ENCODE measurements at places on chromosomes 16 and 17.

GRCh38 chr16:56115817-56116576, 75.3 kb upstream of the GNAO1 start:
- no peak for DNase-seq

DNA sequence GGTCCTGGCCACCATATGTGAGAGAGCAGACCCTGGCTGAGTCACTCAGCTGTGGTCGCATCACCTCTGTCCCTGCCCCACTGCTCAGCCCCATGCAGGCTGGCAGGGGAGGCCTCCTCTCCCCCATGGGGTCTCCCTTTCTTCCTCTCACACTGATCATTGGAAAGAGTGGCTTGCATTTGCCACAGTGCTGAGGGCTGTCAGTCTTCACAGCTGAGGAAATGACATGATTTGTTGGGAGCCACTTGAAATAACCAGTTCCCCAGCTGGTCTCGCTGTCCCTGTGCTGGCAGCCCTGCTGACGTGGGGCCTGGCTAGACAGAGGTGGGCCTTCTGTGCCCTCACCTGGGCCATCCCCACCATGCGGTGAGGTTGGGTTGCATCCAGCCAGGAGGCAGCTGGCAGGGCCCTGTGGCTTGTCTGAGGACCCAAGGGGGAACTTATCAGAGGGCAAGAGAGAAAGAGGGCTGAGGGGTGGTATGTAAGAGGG, 30.1 kb upstream of the MED9 start:
- no peak for DNase-seq

DNA sequence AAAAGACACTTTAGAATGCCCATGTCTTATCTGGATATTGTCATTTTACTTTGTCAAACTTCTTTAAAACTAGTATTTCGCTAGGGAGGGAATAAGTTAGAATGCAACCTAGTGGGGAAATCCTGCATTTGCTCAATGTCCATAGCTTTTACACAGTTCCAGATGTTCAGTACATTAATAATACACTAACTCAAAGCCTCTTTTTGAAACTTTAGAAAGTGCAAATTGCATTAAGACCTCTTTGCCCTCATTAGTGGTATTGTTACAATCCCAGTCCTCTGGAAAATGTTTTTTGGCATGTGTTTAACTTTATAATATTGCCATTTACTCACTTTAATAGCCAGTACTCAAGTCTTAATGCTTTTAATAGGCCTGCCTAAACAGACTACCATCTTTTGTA, 106.8 kb downstream of the BRIP1 start:
- DNase-seq: no peak

DNA sequence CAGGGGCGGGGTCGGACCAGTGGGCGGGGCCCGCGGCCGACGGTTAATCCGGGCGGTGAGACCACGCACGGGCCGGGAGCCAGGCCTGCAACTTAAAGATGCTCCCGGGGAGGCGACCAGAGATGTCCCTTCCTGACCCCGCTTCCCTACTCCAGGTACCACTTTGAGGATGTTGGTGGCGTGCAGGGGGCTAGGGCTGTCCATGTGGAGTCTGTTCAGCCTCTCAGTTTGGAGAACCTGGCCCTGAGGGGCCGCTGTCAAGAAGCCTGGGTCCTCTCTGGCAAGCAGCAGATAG, 580 bp downstream of the RANGRF start:
- peak; percentile 90 for DNase-seq

- DNase-seq: peak; percentile 67
Observed at GRCh38 chr16:15897834-15898254, 9.4 kb upstream of the CEP20 start.

DNA sequence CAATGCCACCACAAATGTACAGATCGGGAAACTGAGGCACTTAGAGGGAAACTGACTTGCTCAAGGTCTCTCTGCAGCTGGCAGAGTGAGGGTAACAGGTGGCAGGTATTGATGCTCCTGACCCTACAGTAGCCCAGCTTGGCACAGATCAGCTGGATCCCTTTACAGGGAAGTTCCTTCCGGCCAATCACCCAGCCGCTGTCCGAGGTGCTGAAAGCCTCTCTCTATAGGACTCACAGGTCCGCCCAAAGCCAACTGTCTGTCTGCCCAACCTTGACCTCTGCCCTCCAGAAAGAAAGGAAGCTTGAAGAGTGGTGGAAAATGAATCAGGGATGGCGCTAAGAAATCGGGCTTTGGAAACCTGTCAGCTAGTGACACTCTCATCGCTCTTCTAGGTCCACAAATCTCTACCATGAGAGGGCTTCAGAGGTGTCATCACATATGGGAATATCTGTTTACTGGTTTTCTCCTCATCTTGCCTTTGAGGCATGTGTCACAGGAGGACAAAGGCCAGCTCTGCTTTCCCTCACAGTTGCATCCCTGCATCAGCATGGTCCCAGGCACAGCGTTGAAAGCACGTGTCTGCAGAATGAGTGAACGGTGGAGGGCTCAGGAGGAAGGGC, 246.2 kb downstream of the KATNIP start:
- peak; percentile 46 for DNase-seq

- peak; percentile 82 for DNase-seq
Observed at GRCh38 chr17:78176548-78177025, 8.2 kb downstream of the SYNGR2 start.

GRCh38 chr16:76335180-76335974, 58.2 kb downstream of the CNTNAP4 start:
- no peak for DNase-seq

- peak; percentile 16 for DNase-seq
Observed at GRCh38 chr16:4032768-4033167, 83.5 kb downstream of the ADCY9 start.

- no peak for DNase-seq
Observed at GRCh38 chr17:43984521-43984920, 19.9 kb upstream of the NAGS start.

DNA sequence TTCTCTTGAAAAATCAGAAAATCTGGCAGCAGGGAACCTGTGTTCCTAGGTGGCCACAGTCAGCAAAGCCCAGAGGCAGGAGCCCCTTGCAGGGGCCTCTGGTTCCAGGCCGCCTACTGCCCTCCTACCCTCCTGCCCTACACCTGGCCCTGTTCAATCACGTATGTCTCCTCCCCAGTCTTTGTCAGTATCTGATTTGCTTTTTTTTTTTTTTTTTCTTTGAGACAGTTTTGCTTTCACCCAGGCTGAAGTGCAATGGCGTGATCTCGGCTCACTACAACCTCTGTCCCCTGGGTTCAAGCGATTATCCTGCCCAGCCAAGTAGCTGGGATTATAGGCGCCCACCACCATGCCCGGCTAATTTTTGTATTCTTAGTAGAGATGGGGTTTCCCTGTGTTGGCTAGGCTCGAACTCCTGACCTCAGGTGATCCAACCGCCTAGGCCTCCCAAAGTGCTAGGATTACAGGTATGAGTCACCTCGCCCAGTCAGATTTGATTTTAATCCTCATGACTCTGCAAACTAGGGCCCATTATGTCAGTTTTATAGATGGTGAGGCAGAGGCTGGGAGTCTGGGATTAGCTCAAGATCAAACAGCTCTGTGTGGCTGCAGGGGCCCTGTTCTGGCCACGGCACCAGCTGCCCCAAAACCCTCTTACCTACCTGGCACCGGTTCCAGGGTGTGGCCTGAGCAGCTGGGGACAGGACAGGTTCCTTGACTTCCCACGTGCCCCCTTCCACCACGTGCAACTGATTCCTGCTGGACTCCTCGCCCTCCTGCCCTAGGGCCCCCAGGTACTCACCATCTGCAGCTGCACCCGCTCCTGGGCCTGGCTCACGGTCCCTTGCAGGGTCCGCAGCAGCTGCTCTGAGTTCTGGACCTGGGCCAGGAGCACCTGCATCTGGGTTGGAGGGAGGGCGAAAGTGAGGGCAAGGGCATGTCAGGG, 14.7 kb downstream of the RABEP2 start:
- no peak for DNase-seq

DNA sequence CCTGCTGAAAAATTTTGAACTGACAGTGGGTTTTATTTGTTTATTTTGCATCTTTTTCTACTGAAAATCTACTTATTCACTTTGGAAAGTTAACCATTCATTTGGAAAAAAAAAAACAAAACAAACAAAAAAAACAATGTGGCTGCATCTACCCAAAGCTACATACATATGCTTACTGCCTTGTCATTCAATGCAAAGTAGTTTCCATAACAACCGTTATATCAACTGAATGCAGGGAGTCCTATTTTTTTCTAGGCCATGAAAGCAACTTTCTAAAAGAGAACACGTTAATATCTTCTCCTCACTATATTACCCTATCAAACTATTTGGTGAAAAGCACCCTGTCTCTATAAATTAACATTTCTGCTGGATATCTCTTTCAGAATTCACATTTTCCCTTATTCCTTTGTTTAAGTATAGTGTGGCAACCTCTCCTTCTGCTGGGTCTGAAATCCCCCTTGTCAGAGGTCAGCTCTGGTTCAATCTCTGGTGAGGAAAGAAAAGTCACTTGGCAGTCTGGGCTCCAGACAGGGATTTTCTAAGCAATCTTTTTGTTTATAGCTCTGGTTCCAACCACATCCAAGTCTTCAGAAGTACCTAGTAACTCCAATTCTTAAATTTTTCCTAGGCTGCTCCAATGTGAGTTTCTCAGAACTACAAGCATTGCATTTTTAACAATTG, 528.4 kb upstream of the TOM1L1 start:
- DNase-seq: no peak

GRCh38 chr17:13492737-13493122, 109.0 kb downstream of the HS3ST3A1 start:
- DNase-seq: no peak

- no peak for DNase-seq
Observed at GRCh38 chr17:78210111-78210510, 3.9 kb upstream of the BIRC5 start.

- no peak for DNase-seq
Observed at GRCh38 chr16:86901483-86901882, 323.1 kb downstream of the FOXL1 start.

DNA sequence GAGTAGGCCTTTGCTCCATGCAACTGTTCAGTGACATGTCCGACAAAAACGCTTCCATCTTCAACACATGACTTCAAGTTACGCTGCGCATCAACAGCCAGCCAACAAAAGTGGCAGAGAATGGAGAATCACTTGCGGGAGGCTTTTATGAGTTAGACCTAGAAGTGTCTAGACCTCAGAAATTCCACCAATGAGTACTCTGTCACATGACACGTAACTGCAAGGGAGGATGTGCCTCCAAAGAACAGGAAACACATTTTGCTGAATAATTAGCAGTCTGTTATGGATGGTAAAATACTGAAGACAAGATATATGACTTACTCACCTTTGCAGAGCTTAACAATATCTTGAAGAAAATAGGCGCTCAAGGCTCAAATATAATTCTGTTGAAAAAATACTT, 62.1 kb downstream of the MYO1D start:
- DNase-seq: no peak

- DNase-seq: no peak
Observed at GRCh38 chr17:70265471-70265870, 96.1 kb downstream of the KCNJ2 start.

GRCh38 chr16:75476817-75477216, 12.3 kb upstream of the TMEM170A start:
- DNase-seq: no peak

DNA sequence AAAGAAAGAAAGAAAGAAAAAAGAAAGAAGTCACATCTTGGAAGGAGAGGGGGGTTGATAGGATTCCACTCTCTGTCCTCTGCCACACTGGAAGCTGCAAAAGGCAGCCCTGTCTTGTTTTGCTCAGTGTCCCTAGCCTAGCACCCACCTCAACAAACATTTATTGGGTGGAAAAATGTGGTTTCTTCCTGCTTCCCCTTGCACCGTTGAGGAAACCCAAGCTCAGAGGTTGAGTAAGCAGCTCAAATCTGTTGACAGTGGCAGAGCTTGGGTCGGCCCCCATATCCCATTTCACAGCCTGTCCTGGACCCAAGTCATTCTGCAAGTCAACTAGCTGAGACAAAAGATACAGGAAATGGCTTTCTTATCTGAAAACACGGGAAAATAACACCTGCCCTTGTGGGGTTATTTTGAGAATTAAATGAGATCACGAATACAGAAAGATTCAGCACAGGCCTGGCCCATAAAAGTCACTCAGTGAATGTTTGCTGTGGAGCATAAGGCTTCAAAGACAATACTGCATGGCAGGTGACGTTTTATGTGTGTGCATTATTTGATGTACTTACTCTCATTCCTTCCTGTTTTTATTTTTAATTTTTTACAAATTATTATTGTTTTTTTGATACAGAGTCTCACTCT, 63.6 kb downstream of the SCNN1B start:
- peak; percentile 7 for DNase-seq

DNA sequence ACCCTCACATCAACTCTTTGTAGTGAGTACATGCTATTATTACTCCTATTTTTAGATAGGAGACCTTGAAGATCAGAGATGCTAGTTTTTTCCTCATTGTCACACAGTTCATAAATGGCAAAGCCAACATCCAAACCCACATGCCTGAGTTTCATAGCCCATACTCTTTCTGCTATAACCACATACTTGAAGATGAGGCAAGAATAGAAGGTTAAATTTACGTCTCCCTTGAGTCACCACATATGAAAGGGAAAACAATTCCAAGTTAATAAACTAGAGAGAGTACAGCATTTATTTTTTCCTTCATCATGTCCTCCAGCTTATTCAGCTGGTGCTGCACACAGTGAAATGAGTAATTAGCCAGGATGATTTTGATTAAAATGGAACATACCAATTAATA, 23.7 kb downstream of the NUDT7 start:
- no peak for DNase-seq

DNA sequence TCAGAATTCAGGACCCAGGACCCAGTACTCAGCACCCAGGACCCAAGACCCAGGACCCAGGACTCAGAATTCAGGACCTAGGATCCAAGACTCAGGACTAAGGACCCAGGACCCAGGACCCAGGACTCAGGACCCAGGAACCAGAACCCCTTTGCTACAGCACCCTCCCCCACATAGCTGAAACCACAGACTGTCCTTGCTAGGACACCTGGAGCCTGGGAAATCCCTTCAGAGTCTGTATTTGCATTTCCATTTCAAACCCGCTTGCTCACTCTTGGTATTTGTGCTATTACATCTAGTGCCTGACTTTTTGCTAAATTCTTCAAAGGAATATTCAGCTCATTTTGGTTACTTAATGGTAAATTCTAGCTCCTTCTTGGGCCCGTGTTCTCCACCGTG, 275.8 kb upstream of the MAF start:
- DNase-seq: no peak

DNA sequence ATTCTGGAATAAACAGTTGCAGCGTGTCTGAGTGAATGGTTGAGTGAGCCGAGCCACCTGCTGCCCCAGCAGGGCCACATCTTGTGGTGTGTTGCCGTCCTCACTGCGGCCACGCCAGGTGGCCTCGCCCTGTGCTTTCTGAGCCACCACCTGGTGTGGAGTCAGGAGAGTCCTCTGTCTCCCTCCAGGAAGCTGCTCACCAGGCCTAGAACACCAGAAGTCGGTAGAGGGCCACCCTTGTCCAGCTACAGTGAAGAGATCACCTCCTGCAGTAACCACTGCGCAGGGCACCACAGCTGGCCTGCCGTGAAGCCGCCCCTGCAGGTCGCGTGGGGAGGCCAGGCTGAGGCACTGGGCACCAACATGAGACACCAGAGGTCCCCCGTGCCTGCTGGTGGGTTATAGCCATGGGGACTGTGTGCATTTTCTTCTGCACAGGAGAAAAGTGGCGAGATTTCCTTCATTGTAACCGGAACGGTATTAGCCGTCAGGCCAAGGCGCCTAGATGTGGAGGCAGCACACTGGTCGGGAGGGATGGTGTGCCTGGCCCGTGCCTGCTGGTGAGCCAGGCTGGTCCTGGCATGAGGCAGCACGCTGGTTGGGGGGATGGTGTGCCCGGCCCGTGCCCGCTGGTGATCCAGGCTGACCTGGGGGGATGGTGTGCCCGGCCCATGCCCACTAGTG, 28.9 kb upstream of the FOXK2 start:
- no peak for DNase-seq

Data from stimulated activated CD4-positive, alpha-beta T cell treated with anti-CD3 and anti-CD28 coated beads, Interleukin-15, amount 100 ng/mL, for 24 hours (primary cell).